Kidney (tissue), 22 donors: ENCODE measurements at places on chromosomes 5 and 9. TPM values are rescaled to one million over a fixed set of nuclear protein-coding genes. Genes with fewer than 3 reads are reported as not detected.

Gene SLC6A3
- total RNA-seq, result 0.54 TPM

Gene ADRA1B
- total RNA-seq, result 1.6 TPM

Gene ATP10B
- 1.4 TPM for total RNA-seq

Gene CLINT1
- 173 TPM for total RNA-seq

Gene HNRNPAB
- 130 TPM for total RNA-seq

Gene BTNL3
- not detected for total RNA-seq

Gene RLN1
- 0.57 TPM for total RNA-seq
